Chondrocyte (in vitro differentiated cells): ENCODE measurements at places on chromosomes 5 and 9. TPM values are rescaled to one million over a fixed set of nuclear protein-coding genes. Genes with fewer than 3 reads are reported as not detected.
A peak's percentile ranks its signal among the peaks of the same experiment; 100 is the strongest.

- DNase-seq: no peak
Measured at GRCh38 chr9:90023861-90024260, 419.0 kb downstream of the GADD45G start.

GRCh38 chr5:6088706-6089105 is 289.6 kb downstream of the MED10 start:
- DNase-seq: no peak

DNA sequence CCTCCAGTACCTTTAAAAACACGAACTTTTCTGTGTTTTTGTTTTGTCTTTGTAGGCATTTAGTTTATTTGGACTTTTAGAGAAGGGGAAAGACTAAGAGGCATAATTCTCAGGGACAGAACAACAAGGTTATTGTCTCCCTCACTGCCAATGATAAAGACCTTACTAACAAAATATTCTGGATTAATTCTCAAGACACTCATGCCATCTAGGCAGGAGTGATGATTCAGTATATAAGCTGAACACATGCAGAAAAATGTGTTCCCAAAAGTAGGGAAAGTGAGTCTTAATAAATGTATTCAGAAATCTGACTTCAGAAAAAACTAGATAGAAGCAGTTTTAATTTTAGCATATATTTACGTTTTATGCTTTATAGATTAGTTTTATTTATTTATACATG is 17.4 kb upstream of the ASPN start:
- no peak for DNase-seq

GRCh38 chr5:86008293-86008692 is 609.4 kb upstream of the COX7C start:
- no peak for DNase-seq

- no peak for DNase-seq
Measured at GRCh38 chr5:96043446-96043845, 81.8 kb upstream of the ELL2 start.

DNA sequence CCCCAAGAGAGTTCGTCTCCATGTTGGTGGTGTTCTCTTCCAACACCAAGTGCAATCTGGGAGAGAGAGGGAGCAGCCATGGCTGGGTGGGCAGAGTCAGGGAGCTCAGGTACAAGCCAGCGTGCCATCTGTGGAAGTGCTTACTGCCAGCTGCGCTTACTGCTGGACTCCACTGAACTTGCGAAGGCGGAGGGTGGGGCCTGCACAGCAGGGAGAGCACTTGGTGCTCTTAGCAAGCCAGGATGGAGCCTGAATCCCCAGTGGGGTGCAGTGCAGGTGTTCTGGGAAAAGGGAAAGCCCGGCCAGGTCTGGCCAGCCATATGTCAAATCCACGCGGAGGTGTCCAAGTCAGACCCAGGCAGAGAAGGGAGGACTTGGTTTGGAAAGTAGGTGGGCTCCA is 142.0 kb downstream of the FANCC start:
- no peak for DNase-seq

DNA sequence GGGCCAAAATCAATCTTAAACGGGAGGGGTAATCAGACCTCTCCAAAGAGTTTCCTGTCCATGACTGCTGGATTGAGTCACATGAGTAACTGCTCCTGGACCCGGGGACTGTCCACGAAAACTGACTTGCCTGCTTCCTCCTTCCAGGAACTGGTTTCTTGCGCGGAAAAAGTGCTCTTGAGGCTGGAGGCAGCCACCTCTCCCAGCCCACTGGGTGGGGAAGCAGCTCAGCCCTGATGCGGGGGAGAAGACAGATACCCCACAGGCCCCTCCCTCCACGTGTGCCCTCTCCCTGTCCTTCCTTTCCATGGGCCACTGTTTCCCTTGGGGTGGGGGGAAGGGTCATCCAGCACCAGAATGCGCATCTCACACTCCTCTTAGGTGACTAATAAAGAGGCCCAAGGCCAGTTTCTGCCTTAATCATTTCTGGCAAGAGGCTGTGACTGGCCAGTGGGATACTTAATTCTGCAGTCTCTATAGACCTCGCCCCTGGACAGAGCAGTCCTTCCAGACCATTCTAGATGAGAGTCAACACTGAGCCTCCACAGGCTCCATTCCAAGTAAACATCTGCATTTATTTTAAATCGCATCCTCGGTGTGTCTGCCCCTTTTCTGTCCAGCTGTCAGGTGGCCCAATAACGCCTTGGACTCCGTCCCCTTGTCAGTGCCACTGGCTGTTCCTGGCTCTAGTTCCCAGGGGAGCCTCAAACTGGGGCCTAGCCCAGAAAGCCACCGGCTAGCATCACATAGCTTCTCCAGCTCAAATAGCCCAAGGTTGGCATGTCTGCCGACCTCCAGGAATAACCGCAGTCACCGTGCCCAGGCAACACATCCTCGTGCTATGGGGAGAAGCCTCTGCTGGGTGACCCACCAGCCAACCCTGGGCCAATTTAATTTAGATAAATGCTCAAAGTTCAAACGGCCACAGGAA is 12.0 kb downstream of the REXO4 start:
- DNase-seq: no peak

DNA sequence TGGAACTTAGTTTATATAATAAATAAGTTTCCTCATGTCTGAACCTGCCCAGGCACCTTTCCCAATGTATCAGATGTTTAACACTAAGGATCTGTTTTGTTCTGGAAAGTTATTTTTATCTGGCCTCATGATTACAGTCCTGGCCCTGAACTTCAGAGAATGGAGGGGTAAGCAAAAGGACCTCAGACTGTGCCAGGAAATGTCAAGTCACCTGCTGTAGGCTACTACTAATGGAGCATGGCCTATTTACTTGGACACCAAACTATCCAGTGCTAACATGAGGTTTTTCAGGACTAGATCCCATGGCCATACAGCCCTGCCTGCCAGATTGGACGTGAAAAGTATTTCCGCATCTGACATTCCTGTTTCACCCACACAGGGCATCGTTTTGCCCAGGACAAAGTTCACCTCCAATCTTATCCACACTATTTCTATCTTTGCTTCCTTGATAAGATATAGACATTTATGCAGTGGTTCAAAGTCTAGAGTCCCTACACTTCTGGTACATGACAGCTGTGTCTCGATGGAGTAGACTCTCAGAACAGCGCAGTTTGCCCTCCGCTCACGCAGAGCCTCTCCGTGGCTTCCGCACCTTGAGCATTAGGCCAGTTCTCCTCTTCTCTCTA is at the start of gene BTNL8:
Gene BTNL8 (plus strand): TSS at position 539 of the 626 bp plus-strand sequence. CDS start 152 bp downstream, outside the sequence.
- DNase-seq: no peak

DNA sequence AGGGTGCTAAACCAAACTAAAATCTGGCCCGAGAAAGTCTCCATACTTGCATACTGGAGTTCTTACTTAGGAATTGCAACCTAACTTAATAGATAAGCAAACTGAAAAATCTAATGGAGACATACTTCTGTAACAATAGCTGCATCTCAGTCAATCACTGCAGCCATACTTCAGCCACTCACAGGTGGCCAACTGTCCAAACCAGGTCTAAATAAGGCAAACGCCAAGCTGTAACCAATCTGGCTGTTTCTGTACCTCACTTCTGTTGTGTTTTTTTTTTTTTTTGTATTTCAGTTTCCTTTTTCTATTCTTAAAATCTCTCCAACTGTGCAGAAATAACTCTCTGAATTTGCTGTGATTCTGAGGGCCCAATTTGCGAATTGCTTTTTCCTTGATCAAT is 4.4 kb upstream of the NDUFB6 start:
- DNase-seq: no peak

GRCh38 chr9:110157823-110158664 is 49.9 kb downstream of the C9orf152 start:
- DNase-seq: no peak

- no peak for DNase-seq
Measured at GRCh38 chr5:111954516-111955395, 197.8 kb upstream of the NREP start.

GRCh38 chr9:19441730-19442129 is 32.9 kb downstream of the ACER2 start:
- DNase-seq: no peak

- no peak for DNase-seq
Measured at GRCh38 chr5:16679863-16680262, 63.1 kb upstream of the RETREG1 start.

- peak; percentile 8 for DNase-seq
Measured at GRCh38 chr5:178353461-178353860, 120.9 kb upstream of the PHYKPL start.

GRCh38 chr5:80067531-80068245 is 32.5 kb downstream of the THBS4 start:
- DNase-seq: no peak

GRCh38 chr5:95731571-95732554 is 727 bp downstream of the RHOBTB3 start:
- peak; percentile 92 for DNase-seq

DNA sequence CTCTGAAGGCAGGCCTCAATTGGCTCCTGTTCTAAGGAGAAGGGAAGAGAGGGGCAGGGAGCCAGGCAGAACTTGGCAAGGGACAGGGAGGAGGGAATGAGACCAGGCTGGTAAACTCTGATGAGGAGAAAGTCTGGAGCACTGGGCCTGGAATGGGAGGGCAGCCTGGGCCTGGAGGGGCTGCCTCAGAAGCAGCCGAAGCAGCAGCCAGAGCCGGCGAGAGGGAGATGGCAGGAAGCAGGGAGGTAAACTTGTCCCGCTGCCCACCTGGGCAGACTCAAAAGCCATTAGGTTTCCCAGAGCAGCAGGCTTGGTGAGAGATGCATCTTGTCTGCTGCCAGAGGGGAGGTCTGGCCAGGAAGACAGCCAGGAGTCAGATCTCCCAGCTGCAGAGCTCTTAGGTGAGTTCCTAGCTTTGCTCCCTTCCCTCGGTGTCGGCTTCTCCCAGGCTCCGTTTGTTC is 37.0 kb upstream of the CRB2 start:
- DNase-seq: peak; percentile 70

GRCh38 chr9:11794984-11795383 is 898.2 kb upstream of the TYRP1 start:
- DNase-seq: no peak

DNA sequence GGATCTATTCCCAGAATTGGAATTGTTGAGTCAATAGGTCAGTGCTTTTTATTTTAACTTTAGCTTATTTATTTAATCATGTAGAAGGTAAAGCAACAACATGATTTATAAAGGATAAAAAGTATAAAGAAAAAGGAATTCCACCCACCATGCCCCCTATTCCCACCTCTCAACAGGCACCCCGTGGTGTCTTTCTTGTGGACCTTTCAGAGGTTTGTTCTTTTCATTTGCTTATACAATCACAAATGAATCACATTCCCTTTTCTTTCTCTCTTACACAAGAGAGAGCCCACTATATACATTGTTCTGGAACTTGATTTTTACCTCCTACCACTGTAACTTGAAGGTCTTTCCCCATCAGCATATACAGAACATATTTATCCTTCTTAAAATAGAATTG is 37.2 kb upstream of the SMIM32 start:
- no peak for DNase-seq

- DNase-seq: no peak
Measured at GRCh38 chr5:123371575-123372179, 51.5 kb downstream of the CEP120 start.

- DNase-seq: no peak
Measured at GRCh38 chr9:131263701-131264100, 12.6 kb downstream of the FAM78A start.

DNA sequence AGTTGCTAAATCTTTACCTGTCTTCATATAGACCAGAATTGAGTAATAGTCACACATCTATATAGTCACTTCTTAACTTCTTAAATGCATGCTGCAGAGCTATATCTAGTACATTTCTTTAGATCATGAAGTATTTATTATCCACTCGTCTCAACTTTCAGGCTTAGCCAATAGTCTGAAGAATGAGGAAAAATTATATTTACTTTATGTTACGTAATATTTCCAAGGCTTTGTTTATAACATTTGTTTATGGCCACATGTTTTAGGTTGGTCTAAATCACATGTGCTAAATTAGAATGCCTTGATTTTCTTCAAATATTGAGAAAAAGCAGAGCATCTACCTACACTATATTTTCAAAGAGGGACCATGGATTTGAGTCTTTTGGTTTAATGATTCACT is 47.2 kb upstream of the RGMB start:
- no peak for DNase-seq

DNA sequence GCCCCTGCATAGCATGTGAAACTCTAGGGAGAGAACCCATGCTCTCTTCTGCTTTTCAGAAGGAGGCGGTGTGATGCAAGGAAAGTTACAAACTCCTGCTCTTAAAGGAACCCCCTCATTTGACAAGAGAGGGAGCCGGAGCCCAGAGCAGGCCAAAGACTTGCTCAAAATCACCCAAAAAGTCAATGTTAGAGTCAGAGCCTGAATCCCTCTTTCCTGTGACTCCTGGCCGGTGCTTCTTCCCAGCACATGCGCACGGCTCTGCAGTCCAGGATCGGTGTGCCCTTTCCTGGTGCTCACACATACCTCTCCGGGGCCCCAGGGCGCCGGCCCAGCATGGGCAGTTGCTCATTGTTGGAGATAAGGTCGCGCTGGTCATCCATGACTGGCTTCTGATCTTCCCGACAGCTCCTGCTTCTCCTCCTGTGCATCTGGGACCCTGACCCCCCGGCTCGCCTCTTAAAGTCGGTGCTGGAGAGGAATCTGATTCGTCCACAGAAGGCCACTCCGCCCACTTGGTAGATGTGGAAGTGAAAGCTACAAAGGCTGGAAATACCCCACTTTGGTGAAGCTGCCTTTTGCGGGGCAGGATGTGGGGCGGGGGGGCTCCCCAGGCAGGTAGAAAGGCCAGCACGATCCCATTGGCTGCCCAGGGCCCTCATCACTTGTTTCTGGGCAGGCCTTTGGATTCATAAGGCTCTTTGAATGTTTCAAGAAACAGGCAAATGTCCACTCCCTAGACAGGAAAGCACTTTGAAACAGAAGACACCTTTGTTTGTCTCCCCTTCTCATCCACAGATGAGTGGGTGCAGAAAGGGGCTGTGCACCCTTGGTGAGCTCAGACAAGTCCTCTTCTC is at the start of gene CD74:
Gene CD74 (minus strand): TSS at position 592 of the 857 bp plus-strand sequence. CDS start 161 bp downstream, at position 431.
- no peak for DNase-seq

DNA sequence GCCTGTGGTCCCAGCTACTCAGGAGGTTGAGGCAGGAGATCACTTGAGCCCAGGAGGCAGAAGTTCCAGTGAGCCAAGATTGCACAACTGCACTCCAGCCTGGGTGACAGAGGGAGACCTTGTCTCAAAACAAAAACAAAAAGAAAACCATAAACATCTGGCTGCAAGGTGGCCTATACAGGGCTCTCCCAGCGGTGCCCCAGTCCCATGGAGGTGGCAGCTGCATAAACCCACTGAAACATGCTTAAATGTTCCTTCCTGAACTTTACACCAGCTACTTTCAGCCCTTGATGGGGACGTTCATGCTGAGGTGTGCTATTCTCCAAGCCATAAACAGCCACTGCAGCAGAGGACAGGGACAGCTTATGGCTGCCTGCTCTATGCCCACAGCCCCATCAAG is 35.6 kb downstream of the DROSHA start:
- DNase-seq: no peak

Gene IFNB1
- not detected in 3 replicates for total RNA-seq

Gene IL9
- total RNA-seq: not detected in 3 replicates

Gene FBLL1
- 2.4 to 8.3 TPM (median 7.9 TPM) in 3 replicates for total RNA-seq

Gene BTNL3
- not detected in 3 replicates for total RNA-seq

Gene PTGES
- total RNA-seq: 0.95 to 3.3 TPM (median 1.3 TPM) in 3 replicates

Gene ADGRD2
- not detected in 3 replicates for total RNA-seq

Gene FAM221B
- not detected in 3 replicates for total RNA-seq

Gene ADAMTS13
- 5.5 to 9.5 TPM (median 5.7 TPM) in 3 replicates for total RNA-seq

Gene CKS2
- 22.6 to 24.5 TPM (median 24.0 TPM) in 3 replicates for total RNA-seq

Gene CDX1
- total RNA-seq: 0.44 to 0.57 TPM in 2 of 3 replicates, not detected in the other

Gene EQTN
- not detected in 3 replicates for total RNA-seq

Gene DRD1
- total RNA-seq: 0.10 to 0.35 TPM (median 0.23 TPM) in 3 replicates

Gene RNF183
- total RNA-seq: not detected in 3 replicates

Gene AHRR
- 9.3 to 17.3 TPM (median 13.4 TPM) in 3 replicates for total RNA-seq

Gene CTNND2
- 1.0 to 2.1 TPM (median 1.9 TPM) in 3 replicates for total RNA-seq
